ENCODE measurements at places on chromosomes 7 and 10.

GRCh38 chr10:88428442-88428841 lies 154.7 kb downstream of the RNLS start:
- DNase-seq, result no peak

DNA sequence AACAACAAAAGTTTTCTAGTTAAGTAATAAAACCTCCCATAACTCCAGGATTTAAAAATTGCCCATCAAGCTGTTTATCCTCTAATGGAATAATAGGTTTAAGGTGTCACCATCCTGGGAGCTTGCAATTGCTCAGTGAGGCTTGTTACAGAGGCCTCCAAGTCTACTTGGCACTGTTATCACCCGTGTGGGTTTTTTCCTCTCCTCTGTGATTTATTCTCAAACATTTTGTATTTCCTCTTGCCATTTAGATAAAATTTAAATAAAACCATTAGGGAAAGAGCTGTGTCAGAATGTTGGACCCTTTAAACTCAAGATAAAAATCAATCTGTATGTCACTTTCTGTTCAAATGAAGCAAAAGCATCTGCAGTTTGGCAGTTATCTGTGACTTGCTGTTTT lies 202.6 kb downstream of the GALNT17 start:
- no peak for DNase-seq

- DNase-seq, result no peak
Measured at GRCh38 chr10:120555842-120556532, 99.0 kb downstream of the PLPP4 start.

- no peak for DNase-seq
Measured at GRCh38 chr7:156515911-156516790, 124.4 kb upstream of the RNF32 start.

DNA sequence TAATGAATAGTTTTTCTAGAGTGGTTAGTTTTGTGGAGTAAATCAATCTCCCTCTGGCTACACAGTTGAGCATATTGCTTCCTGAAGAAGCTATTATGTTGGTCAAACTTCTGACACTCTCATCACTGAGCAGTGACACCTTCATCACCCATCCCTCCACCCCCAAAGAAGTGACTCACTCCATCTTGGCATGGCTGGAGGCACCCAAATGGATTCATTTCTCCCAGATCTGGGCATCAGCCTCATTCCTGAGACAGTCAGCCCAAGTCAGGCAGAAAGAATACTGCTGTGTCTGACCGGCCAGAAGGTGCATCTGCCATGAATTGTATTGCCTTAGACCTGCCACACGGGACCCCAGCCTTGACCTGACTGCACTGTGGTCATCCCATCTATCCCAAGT lies 117.0 kb upstream of the HABP2 start:
- DNase-seq, result no peak

GRCh38 chr7:156100086-156100485 lies 287.8 kb upstream of the SHH start:
- no peak for DNase-seq

DNA sequence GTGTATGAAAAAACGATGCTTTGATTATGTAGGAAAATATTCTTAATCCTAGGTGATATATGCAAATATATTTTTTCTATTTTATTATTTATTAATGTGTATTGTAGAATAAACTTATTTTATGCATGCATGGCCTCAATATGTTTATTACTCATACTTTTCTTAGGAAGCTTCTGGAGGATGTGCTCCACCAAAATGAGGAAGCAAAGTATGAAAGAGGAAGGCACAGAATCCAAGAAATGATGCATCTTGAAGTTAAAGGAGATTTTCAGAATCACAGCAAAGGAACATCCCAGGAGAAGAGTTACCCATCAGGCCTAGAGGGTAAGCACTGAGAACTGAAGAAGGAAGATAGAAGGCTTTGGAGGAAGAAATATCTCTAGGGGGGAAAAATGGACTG lies 35.0 kb upstream of the MRPS16 start:
- no peak for DNase-seq

GRCh38 chr7:75866489-75867389 lies 12.1 kb upstream of the RHBDD2 start:
- peak; percentile 44 for DNase-seq

DNA sequence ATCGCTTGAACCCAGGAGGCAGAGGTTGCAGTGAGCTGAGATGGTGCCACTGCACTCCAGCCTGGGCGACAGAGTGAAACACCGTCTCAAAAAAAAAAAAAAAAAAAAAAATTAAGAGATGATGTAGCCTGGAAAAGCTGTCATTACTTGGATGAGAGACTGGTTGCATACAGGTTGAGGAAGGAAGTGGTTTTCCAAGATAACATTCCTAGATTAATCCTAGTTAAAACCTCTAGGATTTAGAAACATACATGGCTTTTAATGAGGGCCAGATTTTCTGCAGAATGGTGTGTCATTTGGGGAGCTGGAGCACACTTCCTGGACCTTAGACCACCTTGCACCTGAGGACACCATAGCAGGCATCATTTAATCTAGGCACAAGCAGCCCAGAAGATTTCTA lies 17.8 kb downstream of the VWA2 start:
- DNase-seq, result no peak

DNA sequence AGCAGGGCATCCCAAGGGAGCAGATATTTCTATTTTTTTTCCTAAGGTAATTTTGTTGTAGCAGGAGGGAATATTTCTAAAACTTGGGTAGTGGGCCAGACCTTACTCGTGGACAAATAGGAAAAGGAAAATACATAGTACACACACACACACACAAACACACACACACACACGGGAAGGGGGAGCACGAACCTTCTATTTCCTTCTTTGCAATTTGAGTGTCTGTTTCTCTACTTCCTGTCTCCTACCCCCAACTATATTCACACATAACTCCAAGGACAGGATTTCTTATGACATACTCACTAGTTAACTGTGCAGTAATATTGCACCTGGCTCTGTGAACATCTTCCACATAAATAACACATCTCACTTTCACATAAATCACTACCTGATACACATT lies 4.4 kb downstream of the LDB1 start:
- DNase-seq, result no peak

GRCh38 chr7:22653951-22654350 lies 73.0 kb upstream of the IL6 start:
- DNase-seq, result no peak

GRCh38 chr7:114102131-114102530 lies 183.3 kb upstream of the PPP1R3A start:
- no peak for DNase-seq

DNA sequence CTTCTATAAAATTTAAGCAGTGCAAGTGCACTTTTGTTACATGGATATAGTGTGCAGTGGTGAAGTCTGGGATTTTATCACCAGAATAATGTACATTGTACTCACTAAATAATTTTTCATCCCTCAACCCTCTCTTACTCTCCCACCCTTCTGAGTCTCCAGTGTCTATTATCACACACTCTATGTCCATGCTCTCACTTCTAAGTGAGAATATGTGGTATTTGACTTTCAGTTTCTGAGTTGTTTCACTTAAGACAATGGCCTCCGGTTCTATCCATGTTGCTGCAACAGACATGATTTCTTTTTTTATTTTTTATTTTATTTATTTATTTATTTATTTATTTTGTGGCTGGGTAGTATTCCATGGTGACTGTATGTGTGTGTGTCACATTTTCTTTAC lies 855.9 kb upstream of the PHF14 start:
- DNase-seq, result no peak

GRCh38 chr10:60536529-60537114 lies 146.9 kb upstream of the ANK3 start:
- no peak for DNase-seq

DNA sequence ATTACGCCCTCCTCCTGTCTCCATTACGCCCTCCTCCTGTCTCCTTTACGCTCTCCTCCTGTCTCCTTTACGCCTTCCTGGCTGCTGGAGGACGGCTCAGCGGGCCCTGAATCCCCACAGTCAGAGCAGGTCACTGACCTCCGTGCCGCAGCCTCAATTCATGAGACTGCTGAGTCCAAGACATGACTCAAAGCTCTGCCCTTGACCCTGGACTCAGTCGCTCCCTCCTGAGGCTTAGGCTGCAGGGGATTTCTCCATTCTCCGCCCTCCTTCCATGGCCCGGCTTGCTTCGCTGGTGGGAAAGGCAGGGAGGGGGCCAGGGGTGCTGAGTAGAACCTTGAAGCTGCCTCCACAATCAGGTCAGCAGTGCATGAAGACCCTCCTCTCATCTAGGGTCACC lies 21.0 kb upstream of the FOXL3 start:
- no peak for DNase-seq

GRCh38 chr7:151687523-151688235 lies 168.0 kb upstream of the RHEB start:
- DNase-seq, result no peak

DNA sequence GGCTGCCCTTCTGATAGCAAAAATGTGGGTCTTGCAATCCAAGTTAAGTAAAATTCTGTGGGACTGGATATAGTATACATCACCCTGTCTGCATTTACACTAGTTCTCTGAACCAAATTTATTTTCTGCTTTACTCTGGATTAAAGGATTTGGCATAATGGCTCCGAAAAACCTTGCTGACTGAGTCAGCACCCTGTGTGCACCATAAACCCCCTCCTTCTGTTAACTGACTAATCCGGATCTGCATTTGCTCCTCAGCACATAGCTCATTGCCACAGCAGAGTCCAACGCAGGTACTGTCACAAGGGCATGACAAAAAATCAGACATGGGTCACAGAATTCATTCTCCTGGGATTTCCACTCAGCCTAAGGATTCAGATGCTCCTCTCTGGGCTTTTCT lies 1.3 kb downstream of the OR2A5 start:
- peak; percentile 36 for DNase-seq

DNA sequence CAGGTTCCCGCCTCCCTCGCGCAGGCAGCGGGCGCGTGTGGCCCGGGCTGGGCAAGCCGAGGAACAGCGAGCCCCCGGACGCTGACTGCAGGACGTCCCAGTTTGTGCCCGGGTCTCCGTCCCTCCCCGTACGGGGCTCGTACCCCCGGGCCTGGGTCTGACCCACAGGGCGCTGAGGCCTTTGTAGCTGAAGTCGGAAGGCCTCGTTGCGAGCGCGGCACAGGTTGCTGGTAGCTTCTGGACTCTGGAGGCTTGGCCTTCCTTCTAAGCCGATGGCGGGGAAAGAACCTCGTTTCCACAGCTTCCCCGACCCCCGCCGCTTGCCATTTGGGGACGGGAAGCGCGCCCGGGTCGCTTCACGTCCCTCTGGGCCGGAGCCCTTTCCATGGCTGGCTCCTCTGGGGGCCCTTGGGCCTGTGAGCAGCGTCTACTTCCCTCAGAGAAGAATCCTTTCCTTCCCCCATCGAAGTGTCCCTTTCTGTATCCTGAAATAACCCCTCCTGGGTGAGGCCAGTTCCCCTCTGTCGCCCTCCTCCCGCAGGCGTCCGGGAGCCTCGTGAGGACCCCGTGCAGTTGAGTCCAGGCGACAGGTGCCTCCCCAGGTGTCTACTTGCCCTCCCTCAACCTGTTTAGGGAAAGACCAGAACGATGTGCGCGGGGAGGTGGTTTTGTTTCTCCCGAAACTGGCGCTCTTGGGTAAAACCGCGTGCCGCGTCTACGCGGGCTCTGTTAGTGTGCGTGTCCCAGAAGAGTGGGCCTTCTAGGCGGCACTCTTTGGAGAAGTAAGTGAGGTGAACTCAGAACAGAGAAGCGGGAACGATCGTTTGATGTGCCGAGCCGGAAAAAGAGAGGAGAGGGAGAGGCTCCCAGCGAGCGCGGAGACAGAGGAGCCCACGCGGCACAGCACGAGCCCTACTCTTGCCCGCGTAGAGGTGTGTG lies 9.3 kb downstream of the EVX1 start:
- no peak for DNase-seq

DNA sequence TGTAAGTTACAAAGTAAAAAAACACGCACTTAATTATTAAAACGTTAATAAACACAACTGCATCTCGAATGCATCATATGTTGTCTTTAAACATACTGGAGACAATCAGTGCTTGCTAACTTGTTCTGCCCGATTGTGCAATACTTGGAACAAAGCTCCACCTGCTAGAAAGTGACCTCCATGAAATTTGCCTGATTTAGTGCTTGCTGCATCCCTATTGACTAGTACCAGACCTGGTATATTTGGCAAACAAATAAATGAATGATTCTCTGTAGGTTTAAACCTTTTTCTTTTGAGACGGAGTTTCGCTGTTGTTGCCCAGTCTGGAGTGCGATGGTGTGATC lies 6.2 kb downstream of the BZW2 start:
- DNase-seq, result no peak

- DNase-seq, result peak; percentile 10
Measured at GRCh38 chr10:48487244-48487643, 117.6 kb downstream of the ARHGAP22 start.

- DNase-seq, result no peak
Measured at GRCh38 chr10:57962839-57963238, 304.9 kb downstream of the IPMK start.

GRCh38 chr7:139271718-139272628 lies 40.9 kb downstream of the UBN2 start:
- DNase-seq, result no peak

GRCh38 chr10:100968863-100969186 lies 479 bp upstream of the SEMA4G start:
- DNase-seq, result no peak

DNA sequence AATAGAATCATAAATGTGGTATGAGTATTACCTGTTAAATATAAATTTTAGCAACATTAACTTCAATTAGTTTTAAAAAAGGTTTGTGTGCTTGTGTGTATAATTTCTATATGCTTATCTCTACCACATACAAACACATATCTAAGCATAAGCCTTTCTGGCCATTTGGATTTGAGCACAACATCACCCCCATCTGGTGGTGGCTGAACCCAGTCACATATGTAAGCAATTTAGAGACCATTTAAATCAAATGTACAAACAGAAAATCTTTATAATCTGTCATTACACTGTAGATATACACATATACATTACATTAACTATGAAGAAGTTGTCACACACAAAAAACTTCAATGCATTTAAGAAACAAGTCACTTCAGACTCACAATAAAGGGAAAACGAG lies 31.7 kb downstream of the GPR22 start:
- DNase-seq, result no peak

DNA sequence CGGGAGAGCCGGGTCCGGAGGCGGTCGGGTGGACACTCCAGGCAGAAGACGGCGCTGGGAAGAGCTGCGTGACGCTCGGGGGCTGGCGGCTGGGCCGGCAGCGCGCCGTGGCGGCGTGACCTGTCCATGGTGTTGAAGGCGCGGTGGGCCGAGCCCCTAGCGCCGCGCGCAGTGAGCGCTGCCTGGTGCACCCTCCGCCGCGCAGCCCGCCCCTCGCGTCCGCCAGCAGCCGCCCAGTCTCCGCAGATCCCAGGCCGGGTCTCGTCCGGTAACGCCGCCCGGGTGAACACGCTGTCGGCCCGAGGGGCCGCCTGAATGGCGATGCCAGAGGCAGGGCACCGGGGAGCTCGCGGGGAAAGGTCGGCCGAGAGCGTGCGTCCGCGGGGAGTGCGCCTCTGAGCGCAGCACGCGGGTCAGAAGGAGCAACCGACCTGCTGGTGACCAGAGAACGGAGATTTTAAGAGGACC lies 657 bp upstream of the TMEM178B start:
- DNase-seq, result peak; percentile 46

- DNase-seq, result no peak
Measured at GRCh38 chr10:73827346-73828089, 16.1 kb upstream of the NDST2 start.

- no peak for DNase-seq
Measured at GRCh38 chr7:81736091-81736490, 33.8 kb downstream of the HGF start.

GRCh38 chr7:2124604-2125345 lies 108.0 kb downstream of the MAD1L1 start:
- DNase-seq, result no peak

All from NCI-H524 (cell line).